ENCODE measurements at places on chromosomes 3 and 15. TPM values are rescaled to one million over a fixed set of nuclear protein-coding genes. Genes with fewer than 3 reads are reported as not detected.

Gene EPHB3
- 5.3 TPM for total RNA-seq

Gene RBM15B
- total RNA-seq = 34.1 TPM

Gene GHSR
- total RNA-seq = not detected

Gene PPM1L
- 106 TPM for total RNA-seq

Gene LSG1
- 66.0 TPM for total RNA-seq

Gene GXYLT2
- 3.4 TPM for total RNA-seq
